Effector memory CD8-positive, alpha-beta T cell (primary cell): ENCODE measurements at places on chromosomes 6 and 20.

- DNase-seq: no peak
Observed at GRCh38 chr6:148239215-148239614, 103.4 kb upstream of the SASH1 start.

- DNase-seq: no peak
Observed at GRCh38 chr6:95274686-95275235, 302.6 kb upstream of the MANEA start.

- DNase-seq: no peak
Observed at GRCh38 chr6:36247693-36248092, 22.2 kb upstream of the PNPLA1 start.

GRCh38 chr20:57482148-57482547 is 42.8 kb downstream of the CTCFL start:
- DNase-seq: no peak

DNA sequence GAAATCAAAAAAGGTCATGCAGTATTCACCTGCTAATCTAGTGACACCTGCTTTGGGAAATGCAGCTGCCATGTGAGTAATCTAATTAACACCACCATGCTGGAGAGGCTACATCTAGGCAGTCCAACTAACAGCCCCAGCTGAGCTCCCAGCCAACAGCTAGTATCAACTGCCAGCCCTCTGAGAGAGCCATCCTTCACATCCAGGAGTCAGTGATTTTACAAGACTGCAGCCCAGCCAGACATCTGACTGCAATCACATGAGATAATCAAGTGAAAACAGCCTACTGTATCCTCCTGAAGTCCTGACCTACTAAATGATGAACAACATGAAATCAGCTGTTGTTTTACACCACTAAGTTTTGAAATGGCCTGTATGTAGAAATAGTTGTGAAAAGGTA is 298.4 kb downstream of the TRDN start:
- no peak for DNase-seq

DNA sequence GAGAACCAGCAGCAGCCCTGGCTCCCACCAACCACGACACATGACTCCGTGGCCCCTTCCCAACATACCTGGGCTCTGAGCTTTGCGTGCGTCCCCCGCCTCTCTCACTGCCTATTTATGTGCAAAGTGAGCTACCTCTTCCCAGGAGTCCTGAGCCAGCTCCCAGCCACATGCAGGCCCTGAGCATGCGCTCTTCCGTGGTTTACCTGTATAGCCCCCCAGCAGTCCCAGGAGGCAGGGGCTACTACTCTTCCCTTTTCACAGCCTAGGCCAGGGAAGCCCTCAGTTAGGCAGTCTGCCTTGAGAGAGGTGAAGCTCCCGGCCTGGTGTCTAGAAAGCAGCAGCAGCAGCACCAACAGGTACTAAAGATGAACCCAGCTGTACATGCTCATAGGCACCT is 114.8 kb upstream of the CDYL start:
- no peak for DNase-seq

DNA sequence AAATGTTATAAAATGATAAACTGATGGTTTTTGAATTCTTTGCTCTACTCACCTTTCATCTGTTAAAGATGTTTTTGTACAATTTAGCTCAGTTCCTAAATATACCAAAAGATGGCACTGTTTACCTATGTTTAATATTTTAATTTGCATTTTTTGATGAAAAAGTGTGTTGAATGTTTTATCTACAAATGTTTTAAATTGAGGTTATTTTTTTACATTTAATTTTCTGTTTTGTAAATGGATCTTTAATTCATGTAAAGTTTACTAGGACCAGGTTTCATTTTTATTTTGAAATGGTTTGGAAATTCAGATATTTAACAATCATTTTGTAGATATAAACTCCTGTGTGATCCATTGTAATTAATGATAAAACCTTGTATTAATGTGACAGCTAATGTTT is 30.0 kb downstream of the CDKAL1 start:
- DNase-seq: no peak

DNA sequence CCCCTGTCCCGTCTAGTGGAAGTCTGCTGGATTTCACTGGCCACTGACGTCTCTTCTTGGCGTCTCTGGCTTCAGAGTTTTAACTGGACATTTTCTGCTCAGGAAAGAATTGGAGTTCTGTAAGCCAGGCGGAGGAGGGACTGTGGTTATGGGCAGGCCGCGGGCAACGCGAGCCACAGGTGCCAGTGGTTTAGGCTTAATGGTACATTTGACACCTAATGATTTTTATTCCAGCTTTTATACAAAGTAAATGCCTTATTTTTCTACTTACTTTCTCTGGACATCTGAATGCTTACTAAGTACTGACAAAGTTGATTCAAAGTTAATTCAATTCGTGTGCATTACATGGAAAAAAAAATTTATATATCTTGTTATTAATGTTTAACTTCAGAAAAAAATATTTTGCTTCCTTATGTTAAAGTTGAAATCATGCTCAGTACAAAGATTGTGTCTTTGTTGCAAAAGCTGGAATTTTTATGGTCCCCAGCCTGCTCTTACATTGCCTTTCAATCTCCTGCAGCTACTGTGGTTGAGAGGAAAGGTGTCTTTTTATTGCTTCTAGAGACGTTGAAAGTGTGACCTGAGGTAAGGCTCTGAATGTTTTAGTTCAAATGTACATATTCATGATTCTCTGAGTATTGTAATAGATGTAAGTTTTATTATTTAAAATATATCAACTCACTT is 231.0 kb downstream of the SMOC2 start:
- DNase-seq: no peak

DNA sequence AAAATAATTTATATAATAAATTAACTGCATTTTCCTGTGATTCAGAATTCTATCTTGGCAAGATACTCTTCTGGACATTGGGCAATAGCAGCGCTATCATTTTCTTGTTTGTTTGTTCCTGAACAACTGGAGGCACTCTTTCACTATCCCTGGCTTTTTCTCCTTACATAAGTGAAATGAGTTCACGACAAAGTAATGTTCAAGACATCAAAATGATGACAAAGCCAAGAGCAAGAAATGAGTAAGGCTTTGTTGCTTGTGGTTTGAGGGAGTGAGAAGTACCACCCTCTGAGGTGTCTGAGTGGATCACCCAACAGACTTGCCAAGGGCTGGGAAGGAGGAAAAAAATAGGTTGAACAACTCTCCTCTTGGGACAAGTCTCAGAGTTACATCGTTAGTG is 466.6 kb upstream of the JAG1 start:
- DNase-seq: no peak

DNA sequence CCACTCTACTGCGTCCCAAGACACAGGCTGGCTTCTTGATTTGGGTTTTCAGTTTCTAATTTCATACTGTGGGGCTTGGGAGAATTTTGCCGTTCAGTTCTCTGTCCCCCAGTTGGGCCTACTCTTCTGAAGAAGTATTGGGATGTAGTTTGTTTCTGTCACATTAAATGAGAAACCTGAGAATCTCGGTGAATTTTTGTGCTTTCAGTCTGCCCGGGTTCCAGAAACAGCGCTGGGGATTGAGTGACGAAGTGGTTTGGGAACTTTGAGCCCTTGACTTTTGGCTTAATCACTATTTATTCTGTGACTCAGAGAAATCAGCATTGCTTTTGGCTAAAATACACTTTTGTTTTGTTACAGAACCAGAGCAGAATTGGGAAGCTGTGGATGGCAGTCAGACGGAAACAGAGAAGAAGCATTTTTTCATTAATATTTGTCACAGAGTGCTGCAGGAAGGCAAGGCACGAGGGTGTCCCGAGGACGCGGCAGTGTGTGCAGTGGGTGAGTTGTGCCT is 74.0 kb downstream of the IGF2R start:
- no peak for DNase-seq

- no peak for DNase-seq
Observed at GRCh38 chr6:108395297-108395696, 100.4 kb downstream of the AFG1L start.

GRCh38 chr20:59020938-59021551 is 1.8 kb downstream of the TUBB1 start:
- DNase-seq: no peak

DNA sequence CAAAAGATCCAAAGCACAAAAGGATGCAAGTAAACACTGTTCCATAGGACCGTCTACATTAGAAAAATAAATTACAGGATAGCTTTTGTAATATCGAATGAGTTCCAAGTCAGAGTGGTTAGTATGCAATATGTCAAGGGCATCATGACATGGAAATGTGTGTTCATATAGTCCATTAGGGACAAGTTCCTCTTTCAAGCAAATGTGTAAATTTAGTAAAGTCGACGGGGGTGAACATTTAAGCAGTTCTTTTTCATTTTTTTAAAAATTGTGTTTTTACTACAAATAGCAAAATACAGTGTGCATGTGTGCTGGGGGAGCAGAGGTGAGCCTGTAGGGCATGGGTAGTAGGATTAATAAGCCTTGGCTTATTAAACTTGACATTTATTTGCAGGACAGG is 359.0 kb downstream of the ESR1 start:
- DNase-seq: no peak

GRCh38 chr20:47960769-47961541 is 175.7 kb upstream of the SULF2 start:
- DNase-seq: no peak

GRCh38 chr6:121881974-121882667 is 446.7 kb downstream of the GJA1 start:
- no peak for DNase-seq

DNA sequence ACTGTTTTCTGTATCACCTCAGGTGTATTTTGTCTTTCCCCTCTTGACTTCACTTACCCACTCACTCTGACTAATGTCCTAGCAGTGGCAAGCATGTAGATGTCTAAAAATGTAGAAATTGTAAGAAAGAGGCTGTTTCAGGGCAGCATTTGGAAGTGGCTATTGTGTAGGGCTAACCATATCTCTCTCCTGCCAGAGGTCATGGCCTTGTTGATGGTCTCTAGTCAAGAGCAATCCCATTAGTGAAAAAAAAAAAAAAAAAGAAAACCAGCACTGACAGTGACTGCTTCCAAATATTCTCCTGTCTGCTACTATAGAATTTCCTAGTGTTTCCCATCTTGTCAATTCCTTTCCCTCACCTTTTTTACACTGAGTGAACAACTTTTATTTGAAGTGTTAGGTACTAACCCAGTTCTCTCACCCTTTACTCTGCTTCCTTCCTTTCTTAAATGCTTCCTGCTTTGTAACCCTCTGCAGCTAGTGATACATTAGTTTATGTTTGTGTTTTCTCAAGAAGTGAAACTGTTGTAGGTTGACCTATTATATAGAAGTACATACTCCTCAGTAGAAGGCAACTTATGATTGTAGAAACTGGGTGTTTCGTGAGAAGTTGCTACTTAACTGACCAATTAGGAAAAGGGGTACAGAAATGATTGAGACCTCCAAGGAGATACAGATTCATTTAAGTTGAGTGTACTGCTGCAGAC is 174.1 kb upstream of the PTPRK start:
- DNase-seq: no peak

- DNase-seq: peak; percentile 66
Observed at GRCh38 chr6:29589423-29590048, 4.6 kb downstream of the OR2H2 start.

DNA sequence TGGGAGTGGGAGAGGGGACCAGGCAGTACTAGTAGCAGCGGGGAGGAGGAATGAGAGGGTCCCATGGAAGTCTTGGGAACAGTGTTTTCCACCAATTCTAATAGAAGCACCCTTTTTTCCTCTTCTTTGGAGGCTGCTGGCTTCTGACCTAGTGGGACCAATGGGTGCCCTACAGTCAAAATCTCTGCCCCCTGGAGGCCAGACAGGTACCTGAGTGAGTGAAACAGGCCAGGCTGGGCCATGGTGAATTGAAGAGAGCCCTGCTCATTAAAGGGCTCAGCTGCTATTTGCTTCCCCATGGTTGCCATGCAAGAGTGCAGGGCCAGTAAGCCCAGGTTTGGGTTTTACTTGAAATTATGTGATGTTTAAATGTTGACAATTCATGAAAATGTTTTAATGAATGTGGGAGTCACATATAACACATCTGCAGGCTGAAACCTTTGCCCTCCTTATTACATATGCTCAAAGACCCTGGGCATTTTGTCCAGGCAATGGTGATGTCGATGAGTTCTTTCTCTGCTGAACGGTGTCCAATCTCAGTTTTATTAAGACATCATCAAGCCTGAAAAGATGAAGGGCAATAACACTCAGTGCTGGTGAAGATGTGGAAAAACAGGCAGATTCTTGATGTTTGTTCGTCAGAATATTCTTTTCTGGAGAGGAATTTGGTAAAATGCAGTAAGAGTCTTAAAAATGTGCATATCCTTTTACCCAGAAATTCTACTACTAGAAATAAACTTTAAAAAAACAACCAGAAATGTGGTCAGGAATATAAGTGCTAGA is 42.3 kb upstream of the OCSTAMP start:
- DNase-seq: no peak

DNA sequence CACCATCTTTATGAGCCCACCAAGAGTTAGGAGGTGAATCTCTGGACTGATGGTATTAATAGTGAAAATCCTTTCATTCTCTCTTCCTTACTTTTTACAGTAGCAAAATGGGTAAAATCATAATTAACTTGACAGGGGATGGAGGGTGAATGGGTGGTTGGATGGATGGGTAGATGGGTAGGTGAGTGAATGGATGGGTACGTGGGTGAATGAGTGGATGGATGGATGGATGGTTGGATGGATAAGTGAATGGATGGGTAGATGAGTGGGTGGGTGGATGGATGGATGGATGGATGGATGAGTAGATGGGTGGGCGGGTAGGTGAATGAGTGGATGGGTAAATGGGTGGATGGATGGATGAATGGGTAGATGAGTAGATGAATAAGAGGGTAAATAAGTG is 63.2 kb downstream of the BMP7 start:
- DNase-seq: no peak

DNA sequence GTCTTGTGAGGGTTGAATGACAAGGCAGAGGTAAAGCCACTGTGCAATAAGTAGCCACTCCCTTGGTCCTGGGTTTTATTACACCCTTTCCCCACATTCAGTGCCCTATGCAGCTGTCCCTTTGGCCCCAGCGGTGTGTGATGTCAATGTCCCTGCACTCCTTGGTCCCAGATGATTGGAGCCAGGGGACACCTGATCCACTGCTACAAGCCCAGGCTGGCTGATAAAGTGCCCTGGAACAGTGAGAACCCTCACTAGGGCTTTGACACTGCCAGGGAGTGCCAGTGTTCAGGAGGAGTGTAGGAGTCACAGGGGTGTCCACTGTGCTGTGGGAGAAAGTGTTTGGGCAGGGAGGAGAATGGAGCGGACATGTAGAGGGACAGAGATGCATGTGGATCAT is 30.4 kb downstream of the GABRR1 start:
- no peak for DNase-seq

GRCh38 chr6:3210024-3210610 is 17.3 kb downstream of the TUBB2B start:
- DNase-seq: no peak

- no peak for DNase-seq
Observed at GRCh38 chr6:167407239-167408064, 82.6 kb downstream of the TTLL2 start.
